Effector memory CD8-positive, alpha-beta T cell (primary cell): ENCODE measurements at places on chromosomes 7 and 10.

DNA sequence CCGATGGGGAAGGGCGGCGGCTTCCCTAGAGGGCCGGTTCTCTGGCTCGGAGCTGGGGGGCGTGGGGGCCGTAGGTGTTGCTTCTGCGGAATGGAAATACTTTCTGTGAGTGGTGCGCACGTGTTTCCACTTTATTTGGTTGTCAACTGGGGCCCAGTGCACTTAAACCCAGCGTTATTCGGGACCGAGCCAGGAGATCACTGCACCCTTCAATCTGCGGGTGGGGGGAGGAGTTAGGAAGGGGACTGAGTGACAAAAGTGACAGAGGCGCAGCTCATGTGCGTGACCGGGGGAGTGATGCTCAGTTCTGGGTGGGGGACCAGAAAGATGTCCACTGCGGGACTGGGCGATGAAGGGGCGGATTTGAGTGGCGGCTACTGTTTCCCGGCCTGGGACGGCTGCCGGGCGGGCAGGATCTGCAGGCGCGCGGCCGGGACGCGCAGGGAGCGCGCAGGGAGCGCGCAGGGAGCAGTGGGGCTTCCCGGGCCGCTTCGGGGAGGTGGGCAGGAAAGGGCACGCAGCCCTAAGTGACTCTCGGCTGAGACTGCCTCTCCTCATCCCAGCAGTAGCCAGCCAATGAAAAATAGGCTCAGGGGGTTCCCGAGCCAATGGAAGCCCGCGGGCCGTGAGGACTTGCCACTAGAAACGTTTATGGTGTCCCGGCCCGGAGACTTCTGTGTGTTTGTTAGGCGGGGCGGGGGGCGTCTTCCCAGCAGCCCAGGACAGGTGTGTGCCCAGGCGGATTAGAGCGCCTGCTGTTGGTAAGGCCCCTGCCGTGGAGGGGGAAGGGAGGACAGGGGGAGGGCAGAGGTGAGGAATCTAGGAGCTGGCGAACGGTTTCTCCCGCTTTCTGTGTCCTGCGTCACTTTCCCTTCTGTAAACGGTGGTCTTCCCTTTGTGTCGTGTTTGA, 54.3 kb upstream of the KDM7A start:
- peak; percentile 13 for DNase-seq

DNA sequence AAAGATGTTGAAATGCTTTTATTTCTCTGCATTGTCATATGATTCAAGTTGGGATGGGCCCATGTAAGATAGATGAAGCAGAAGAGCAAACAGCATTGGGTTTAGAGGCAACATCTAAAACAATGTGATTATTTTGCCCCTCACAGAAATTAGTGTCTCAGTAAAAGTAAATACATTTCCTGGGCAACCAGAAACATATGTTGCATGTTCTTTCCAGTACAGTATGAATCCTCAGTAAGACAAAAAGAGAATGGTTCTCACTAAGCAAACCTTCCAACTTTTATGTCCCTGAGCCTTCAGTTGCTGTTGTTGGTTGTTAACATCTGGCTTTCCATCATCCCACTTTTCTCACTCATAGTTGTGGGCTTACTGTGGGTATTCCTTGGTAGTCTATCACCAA, 222.5 kb upstream of the PRPS1L1 start:
- DNase-seq = no peak

GRCh38 chr10:99671386-99671785, 12.1 kb downstream of the ENTPD7 start:
- DNase-seq = no peak

- peak; percentile 76 for DNase-seq
These were observed 89.4 kb downstream of the SH3PXD2A start for GRCh38 chr10:103765981-103766380.

DNA sequence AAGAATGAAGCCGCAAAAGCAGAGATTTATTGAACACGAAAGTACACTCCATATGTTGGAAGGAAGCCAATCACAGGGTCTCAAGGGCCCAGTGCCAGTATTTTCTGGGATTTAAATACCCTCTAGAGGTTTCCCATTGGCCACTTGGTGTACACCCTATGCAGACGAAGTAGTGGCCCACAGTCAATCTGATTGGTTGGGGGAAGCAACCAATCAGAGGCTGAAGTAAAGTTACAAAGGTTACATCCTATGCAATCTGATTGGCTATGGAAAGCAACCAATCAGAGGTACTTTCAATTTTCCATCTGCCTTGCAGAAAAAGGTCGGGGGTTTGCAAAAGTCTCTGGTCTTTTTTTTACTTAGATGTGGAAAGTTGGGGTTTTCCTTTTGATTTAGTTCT, 481.3 kb upstream of the NRP1 start:
- no peak for DNase-seq

- peak; percentile 21 for DNase-seq
These were observed 12.2 kb upstream of the REPIN1 start for GRCh38 chr7:150356265-150356897.

DNA sequence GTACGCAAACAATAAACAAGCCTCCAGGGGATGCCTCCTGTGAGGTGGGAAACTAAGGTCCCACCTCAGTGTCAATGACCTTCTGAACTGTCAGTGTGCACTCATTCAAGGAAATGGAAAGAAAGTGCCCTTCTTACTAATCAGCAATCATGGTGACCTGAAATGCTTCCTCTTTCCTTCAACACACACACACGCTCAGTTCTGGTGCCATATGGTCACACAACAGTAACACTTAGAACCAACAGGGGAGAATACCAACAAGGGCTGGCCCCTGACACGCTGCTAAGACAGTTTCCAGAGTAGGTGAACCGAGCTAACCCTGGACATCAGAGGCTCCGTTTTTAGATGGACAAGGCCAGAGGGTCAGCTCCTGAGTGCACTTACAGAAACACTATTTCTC, 42.1 kb upstream of the EFCAB10 start:
- no peak for DNase-seq

GRCh38 chr7:122864016-122864415, 22.2 kb downstream of the CADPS2 start:
- no peak for DNase-seq

DNA sequence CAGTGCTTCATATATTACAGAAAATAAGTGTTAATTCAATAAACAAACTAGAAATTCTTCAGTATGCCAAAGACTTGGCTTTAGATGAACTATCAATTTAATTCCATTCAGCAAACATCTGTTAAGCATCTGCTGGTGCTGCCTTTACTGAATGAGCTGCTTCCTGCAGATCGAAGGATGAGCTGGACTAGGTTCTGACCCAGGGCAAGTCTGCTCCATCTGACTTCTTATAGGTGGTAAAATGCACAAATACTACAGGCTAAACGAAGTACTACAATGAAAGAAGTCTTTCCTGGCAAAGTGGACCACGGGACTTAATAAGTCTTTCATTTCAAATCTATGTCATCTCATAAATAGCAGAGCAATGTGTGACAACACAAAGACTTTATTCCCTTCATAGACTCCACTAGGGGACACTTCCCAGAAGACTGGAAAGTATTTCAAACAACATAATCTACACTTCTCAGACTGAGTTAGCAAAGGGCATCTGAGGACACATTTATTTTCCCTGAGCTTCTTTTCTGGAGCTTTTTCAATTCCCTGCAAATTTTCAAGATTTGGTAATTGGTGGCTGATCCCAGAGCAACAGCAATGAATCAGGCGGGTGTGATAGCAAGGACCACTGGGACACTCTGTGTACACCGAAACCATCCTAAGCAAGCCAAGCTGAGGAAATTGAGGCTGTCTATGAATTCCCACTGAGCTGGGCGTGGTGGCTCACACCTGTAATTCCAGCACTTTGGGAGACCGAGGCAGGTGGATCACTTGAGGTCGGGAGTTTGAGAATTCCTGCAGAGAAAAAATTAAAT, 108.9 kb upstream of the FRMD4A start:
- no peak for DNase-seq

- DNase-seq = no peak
These were observed 21.0 kb downstream of the OPTN start for GRCh38 chr10:13120786-13121499.

GRCh38 chr10:124325633-124325914, 93.1 kb downstream of the OAT start:
- no peak for DNase-seq

- no peak for DNase-seq
These were observed at the start of gene EVX1 for GRCh38 chr7:27242555-27243339. Gene EVX1 (plus strand): TSS chr7:27242802. CDS start chr7:27243031, 229 bp downstream.

- peak; percentile 59 for DNase-seq
These were observed 25.0 kb downstream of the ZNF487 start for GRCh38 chr10:43461950-43462349.
